GM12878 (cell line): ENCODE measurements at places on chromosomes 13 and 19.

DNA sequence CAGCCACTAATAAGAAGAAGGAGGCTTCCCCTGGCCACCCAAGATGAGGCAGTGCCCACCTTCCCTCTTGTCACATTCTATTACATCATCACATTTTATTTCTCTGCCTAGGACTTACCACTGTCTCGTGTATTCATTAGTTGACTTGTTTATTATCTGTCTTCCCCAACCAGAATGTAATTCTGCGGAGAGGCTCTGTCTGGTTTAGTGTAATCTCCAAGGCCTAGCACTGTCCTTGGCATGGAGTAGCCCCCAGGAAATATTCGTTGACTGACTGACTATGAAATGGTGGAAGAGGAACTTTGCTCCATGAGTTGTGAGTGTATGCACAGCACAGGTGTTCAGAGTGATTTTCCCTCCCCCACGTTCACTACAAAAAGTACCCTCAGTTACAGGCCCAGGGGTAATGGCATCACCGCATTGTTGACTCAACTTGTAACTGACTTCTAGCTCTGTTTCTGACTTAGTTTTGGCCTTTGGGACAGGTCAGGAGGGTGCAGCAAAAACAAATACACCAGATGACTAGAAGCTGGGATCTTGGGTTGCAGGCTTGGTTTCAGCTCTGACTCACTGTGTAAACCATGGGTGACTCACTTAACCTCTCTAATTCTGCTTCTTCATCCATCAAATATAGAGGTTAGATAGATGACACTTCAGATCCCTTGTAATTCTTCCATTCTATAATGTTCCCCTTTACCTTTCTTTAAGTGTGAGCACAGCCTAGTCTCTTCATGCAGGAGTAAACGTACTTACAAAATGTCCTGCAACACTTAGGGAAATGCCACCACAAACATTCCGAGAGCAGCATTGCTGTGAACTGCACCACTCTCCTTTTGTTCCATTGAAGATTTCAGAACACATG is 229.7 kb downstream of the KCNRG start:
- peak; percentile 65 for DNase-seq

DNA sequence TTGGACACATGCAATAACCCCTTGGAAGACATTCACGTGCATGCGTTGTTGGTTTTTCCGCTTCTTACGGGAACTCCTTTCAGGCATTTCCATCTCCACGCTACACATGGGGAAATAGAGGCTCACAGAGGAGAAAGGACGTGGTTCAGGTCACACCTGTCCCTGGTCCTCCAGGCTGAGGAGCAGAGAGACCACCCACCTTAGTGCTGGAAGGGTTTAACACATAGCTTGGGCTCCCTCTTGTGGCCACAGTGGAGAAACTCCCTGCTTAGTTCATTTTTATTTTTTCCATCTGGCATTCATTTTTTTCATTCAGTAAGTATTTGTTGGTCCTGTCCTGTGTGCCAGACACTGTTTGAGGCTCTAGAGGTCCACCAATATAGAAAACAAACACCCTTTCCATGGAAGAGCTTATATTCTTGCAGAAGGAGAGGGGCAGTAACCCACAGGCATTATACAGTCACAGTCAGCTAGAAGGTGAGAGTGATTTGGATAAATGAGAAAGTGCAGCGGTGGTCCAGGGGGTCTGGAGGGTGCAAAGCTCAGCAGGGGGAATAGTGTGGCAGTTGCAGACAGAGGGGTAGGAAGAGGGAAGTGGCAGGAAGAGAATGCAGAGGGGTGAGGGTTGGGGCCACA is 24.2 kb upstream of the TTYH1 start:
- no peak for DNase-seq

GRCh38 chr19:10113964-10114650 is 2.6 kb downstream of the P2RY11 start:
- DNase-seq: no peak

DNA sequence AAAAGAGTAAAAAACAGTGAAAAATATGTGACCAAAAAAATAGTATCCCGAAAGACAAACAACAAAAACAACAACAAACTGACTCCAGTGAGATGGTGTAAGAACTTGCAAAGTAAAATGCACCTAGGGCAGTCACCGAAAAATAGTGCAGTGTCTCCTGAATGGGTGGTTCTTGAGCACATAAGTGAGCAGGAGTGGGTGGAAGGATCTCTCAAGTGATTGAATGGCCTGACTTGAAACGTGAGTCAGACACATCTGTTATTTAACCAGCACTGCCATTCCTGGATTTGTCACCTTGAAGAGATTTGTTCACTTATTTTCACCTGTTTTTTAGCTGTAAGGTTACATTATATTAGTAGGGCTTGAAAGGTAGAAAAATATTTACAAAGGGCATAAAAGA is 3.5 kb downstream of the ZNF738 start:
- no peak for DNase-seq

GRCh38 chr13:62706048-62706447 is 1290.4 kb upstream of the PCDH20 start:
- DNase-seq: no peak

- no peak for DNase-seq
Observed at GRCh38 chr19:23855676-23856075, 59.0 kb upstream of the ZNF726 start.

DNA sequence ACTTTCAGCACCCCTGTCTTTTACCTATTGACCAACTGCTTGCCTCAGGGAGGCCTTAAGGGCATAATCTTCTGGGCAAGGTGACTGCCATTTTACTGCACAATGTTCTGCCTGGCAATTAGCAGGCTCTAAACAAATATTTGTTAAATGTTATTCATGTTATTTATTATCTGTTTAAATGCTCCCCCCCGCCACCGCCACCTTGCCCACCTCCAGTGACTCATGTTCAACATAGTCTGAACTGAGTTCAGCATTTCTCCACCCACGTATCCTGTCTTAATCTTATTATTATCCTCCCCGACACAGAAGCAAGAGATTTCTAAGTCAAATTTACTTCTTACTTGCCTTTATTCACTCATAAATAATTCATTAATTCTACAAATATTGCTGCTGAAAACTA is 144.8 kb downstream of the LIG4 start:
- DNase-seq: no peak

DNA sequence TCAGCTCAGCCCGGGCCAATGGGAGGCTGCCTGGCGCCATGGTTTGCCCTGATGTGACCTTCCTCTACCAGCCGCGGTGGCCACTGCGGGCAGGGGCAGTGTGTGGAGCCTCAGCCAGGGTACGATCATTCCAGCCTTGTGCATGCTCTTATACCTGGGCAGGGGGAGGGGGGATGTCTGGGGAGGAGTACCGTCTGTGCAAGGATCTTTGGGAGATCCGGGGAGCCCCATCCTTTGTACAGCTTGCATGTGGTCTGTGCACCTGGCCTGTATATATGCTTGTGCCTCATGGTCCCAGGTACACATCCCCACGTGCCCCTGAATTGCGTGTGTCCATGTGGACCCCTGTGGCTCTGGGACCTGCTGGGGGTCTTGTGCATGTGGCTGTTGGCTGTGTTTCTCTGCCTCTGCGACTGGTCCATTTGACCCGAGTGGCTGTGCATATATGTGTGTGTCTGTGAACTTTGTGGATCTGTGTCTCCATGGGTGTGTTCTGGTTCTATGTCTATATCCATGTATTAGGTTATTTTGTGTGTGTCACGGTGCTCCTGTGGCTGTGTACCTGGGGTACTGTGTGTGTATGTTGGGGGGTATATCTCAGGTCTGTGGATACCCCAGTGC is 12.8 kb upstream of the NANOS3 start:
- DNase-seq: no peak

DNA sequence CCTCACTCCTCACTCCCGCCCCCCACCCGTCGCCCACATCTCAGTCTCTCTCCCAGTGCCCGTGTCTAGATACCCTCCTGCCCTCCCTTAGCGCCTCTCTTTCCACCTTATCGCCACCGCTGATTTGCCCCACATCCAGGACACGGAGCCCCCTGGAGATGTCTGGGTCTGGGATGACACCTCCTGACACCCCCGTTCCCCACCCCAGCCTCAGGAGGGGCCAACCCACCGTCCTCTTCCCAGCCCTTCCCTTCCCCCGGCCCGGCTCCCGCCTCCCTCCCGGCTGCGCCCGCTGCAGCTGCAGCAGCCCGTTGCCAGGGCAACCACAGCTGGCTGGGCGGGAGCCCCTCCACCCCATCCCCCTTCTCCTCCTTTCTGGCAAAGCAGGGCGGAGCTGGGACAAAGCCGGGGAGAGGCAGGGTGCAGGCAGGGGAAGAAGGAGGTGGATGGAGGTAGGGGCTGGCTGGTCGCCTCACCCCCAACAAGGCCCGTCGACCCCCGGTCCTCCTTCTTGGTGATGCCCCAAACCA is 13.5 kb downstream of the DPF1 start:
- no peak for DNase-seq

- no peak for DNase-seq
Observed at GRCh38 chr19:28258829-28259228, 954.1 kb downstream of the UQCRFS1 start.

GRCh38 chr19:17075864-17076542 is 426 bp downstream of the MYO9B start:
- no peak for DNase-seq

DNA sequence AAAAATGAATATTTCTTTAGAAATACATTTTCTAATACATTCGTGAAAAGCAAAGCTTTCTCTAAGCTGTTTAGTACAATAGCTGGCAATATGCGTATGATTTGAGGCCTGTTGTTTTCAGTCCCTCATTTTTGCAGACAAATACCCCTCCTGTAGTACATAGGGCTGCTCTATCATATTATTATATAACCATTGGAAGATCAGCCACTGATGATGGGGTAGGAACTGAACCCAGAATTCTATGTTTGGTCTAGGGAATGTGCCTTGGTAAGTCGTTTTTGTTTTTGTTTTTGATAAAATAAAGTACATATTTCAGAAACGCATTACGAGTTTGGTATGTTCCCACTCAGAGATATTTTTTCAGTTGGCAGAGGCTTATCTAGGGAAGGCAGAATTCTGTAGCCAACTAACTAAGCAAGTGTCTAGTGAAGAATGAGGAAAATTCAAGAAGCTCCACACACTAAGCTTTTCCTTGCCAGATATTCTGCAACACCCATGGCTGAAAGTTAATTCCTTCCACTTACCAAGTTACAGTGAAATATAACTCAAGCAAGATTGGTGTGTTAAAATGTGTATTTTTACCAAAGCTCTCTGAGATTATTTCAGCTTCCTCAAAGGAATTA is 656.9 kb upstream of the MIR17HG start:
- DNase-seq: no peak

DNA sequence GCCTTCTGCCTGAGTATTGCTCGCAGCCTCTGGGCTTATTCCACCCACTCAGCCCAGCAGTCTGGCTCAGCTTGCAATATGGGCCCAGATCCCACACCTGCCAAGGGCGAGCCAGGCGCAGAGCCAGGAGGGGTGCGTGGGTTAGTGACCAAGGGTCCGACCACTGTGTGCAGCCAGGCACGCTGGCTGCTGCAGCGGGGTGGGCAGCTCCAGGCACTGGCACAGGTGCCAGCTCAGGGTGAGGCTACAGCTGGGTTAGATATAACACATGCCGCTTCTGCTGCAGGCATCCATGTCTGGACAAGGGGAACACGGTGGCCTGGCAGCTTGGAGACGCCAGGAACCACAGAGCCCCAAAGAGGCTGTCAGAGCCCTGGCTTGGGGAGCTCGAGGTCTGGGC is 12.6 kb upstream of the URAD start:
- no peak for DNase-seq

GRCh38 chr13:97108530-97108900 is 113.6 kb upstream of the MBNL2 start:
- DNase-seq: no peak

GRCh38 chr19:39405958-39406655 is 540 bp upstream of the ZFP36 start:
- DNase-seq: no peak

DNA sequence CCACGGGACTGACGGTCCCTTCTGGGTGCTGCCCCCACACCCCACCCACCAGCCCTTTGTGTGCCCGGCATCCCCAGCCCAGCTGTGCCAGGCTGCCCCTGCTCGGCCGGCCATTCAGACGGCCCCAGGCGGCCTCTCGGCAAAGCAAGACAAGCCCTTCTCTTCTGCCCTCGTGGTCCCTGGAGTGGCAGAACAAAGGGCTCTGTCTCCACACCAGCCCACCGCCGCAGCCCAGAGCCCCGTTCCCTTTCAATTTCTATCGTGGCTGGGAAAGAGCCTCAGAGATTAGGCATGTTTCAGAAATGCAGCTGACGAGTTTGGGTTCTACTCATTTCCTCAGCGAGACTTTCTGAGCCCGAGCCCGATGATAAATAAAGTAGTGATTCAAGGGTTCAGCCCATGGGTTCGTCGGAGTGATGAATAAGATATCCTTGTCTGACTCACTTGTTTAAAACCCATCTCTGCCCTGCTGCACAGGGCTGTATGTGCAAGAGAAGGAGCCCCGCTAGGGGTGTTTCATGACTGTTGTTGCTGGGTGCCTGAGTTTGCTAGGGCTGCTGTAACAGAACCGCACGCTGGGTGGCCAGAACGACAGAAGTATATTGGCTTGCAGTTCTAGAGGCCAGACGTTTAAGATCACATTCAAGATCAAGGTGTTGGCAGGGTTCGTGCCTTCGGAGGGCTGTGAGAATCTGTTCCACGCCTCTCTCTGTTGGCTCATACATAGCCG is 4.3 kb downstream of the MYO9B start:
- DNase-seq: peak; percentile 84

DNA sequence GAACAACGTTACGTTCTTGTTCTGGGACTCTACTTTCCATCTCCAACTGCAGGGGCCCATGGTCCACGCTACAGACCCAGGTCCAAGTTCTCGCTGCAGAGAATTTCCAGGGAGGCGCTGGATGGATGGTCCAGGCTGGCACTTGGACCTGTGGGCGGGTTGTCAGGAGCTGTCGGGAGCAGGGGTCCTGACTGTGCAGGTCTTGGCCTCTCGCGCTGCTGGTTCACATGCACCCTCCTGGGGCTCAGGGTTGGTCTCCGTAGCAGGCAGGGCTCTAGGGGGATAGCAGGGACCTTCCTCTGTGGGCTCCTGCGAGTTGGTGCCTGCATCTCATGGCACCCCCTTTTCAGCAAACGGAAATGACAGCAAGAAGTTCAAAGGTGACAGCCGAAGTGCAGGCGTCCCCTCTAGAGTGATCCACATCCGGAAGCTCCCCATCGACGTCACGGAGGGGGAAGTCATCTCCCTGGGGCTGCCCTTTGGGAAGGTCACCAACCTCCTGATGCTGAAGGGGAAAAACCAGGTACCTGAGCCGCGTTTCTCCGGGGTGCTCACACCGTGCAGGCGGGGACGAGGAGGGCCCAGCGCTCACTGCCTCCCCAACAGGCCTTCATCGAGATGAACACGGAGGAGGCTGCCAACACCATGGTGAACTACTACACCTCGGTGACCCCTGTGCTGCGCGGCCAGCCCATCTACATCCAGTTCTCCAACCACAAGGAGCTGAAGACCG is 6.6 kb downstream of the PTBP1 start:
- DNase-seq: no peak
